ENCODE measurements at places on chromosomes 2 and 18.

- peaks cover 34% of the 10 kb centered on the region for H3K4me1 ChIP-seq
- DNase-seq, result no peak
- H3K27me3 ChIP-seq, result no peaks in the 10 kb centered on the region
- H3K27ac ChIP-seq, result no peak overlapping the region
These were observed 37.6 kb upstream of the SPAG16 start for GRCh38 chr2:213246497-213247281.

DNA sequence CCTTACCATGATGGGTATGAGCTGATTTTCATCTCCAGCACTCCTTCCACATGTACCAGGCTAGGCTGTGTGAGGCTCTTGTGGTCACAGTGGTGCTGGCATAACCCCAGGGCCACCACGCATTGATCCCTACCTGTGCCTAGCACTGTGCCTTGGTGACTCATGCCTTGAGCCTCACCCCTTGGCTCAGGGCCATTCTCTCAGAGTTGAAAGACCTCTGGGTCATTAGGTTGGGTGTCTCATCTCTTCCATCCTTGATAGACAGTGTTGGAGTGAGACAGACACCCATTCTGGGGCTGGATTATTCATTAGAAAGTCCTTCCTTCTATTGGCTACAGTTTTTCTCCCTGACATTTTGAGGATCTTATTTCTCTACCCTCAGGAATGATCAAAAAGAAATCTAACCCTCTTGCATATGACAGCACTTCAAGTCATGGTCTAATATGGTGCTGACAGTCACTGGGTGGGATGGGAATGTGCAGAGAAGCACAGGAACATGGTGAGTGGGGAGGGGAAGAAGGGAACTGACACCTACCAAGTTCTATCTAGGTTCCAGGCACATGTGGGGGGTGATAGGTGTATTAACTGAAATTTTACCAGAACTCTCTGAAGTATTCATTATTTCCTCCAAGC is 41.3 kb downstream of the DYSF start:
- no peak for DNase-seq
- H3K36me3 ChIP-seq, result no peaks in the 10 kb centered on the region
- no peaks in the 10 kb centered on the region for H3K27me3 ChIP-seq

GRCh38 chr2:71791501-71792135 is 338.3 kb downstream of the DYSF start:
- no peak overlapping the region for H3K4me3 ChIP-seq
- H3K4me1 ChIP-seq, result no peaks in the 10 kb centered on the region
- H3K27me3 ChIP-seq, result no peaks in the 10 kb centered on the region
- H3K36me3 ChIP-seq, result no peaks in the 10 kb centered on the region
- H3K27ac ChIP-seq, result no peak overlapping the region
- DNase-seq, result no peak

DNA sequence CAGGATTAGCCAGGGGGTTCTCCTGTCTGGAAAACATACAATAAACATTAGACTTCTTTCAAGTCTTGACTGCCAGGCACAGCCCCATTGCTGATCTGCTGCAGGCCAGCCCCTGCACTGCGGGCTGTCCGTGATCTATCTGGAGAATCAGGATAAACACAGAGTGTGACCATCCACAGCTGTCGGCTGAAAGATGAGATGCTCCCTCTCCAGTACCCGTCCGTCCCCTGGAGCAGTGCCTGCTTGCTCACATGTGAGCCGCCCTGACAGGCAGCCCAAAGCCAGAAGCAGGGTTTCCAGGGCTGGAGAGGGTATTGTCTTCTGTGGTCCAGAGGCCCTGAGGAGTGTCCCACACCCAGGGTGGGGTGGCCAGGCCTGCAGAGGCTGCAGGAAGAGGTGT is 46.1 kb upstream of the FOSL2 start:
- DNase-seq, result no peak
- no peak overlapping the region for H3K4me3 ChIP-seq
- H3K4me1 ChIP-seq, result peaks cover 24% of the 10 kb centered on the region
- no peaks in the 10 kb centered on the region for H3K27me3 ChIP-seq
- peak overlapping the region; percentile 42 for H3K27ac ChIP-seq

GRCh38 chr2:39091543-39091942 is 29.3 kb downstream of the SOS1 start:
- peaks cover 24% of the 10 kb centered on the region for H3K4me1 ChIP-seq
- H3K27ac ChIP-seq, result no peak overlapping the region
- no peak overlapping the region for H3K4me3 ChIP-seq
- H3K27me3 ChIP-seq, result no peaks in the 10 kb centered on the region
- H3K36me3 ChIP-seq, result peaks cover 6% of the 10 kb centered on the region
- no peak for DNase-seq

GRCh38 chr2:63189026-63189425 is 138.4 kb downstream of the OTX1 start:
- no peaks in the 10 kb centered on the region for H3K4me1 ChIP-seq
- no peak overlapping the region for H3K27ac ChIP-seq
- DNase-seq, result no peak
- H3K27me3 ChIP-seq, result no peaks in the 10 kb centered on the region
- H3K36me3 ChIP-seq, result no peaks in the 10 kb centered on the region
- H3K4me3 ChIP-seq, result no peak overlapping the region

DNA sequence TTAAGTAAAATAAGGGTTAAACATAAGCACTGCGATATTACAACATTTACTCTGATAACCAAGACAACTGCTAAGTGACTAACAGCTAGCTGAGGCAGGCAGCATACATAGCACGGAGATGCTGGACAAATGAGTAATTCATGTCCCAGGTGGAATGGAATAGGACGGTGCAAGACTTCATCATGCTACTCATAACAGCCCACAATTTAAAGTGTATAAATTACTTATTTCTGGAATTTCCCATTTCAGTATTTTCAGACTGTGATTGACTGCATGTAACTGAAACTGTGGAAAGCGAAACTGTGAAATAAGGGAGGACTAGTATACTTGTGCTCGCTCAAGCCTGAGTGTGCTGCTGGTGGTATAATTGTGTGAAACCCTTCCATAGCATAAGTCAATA is 12.9 kb downstream of the IER3IP1 start:
- no peak for DNase-seq
- no peaks in the 10 kb centered on the region for H3K36me3 ChIP-seq
- H3K27me3 ChIP-seq, result no peaks in the 10 kb centered on the region
- no peak overlapping the region for H3K27ac ChIP-seq
- no peak overlapping the region for H3K4me3 ChIP-seq

DNA sequence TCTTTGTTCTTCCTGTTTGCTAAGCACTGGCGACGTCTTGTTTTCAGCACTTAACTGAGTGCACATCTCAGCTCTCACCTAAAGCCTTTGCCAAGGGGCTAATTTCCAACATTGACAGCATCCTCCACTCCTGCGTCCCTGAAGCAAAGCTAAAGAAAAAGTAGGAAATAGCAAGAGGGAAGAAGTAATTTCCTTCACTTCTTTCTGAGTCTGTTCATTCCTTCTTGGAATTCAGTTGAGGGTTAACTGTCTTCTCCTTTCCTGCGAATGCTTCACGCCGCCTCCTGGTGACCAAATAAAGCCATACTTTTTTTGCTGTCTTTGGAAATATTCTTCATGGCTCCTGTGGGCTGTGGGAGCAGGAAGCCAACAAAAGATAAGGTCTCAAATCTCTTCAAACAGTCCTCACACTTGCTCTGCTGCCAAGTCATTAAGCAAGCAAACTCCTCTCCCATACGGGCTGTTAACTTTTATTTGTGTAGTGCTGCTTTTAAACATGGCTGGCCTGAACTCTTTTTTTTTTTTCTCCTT is 100.9 kb downstream of the DPP10 start:
- H3K4me1 ChIP-seq, result no peaks in the 10 kb centered on the region
- H3K27ac ChIP-seq, result peak overlapping the region; percentile 30
- no peaks in the 10 kb centered on the region for H3K27me3 ChIP-seq
- H3K36me3 ChIP-seq, result no peaks in the 10 kb centered on the region
- no peak overlapping the region for H3K4me3 ChIP-seq

GRCh38 chr2:1754461-1755170 is 10.3 kb upstream of the PXDN start:
- H3K4me1 ChIP-seq, result no peaks in the 10 kb centered on the region
- no peaks in the 10 kb centered on the region for H3K27me3 ChIP-seq
- DNase-seq, result no peak
- no peak overlapping the region for H3K27ac ChIP-seq
- no peak overlapping the region for H3K4me3 ChIP-seq

DNA sequence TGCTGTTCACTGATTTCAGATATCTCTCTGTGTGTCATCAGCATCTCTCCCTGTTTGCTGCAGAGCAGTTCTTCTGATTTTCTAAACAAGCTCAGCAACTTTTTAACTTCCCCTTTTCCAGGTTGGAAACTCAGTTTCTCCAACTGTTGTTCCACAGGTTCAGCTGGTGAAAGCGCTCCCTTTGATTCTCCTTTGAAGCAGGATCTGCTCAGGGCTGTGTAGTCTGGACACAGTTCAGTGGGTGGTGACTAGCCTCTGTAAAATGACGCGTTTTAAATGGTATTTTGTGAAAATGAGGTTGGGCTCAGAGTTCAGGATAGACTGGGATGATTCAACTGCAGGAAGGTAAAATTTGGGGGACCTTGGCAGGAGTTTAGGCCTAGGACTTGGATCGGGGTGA is 106.3 kb downstream of the TRIM43 start:
- no peak overlapping the region for H3K27ac ChIP-seq
- no peaks in the 10 kb centered on the region for H3K36me3 ChIP-seq
- H3K4me1 ChIP-seq, result no peaks in the 10 kb centered on the region
- H3K4me3 ChIP-seq, result no peak overlapping the region
- no peaks in the 10 kb centered on the region for H3K27me3 ChIP-seq

- H3K4me3 ChIP-seq, result no peak overlapping the region
- no peaks in the 10 kb centered on the region for H3K4me1 ChIP-seq
- no peaks in the 10 kb centered on the region for H3K36me3 ChIP-seq
- no peak for DNase-seq
- no peaks in the 10 kb centered on the region for H3K27me3 ChIP-seq
- H3K27ac ChIP-seq, result no peak overlapping the region
These were observed 1002.3 kb downstream of the TDRD15 start for GRCh38 chr2:22126106-22126505.

DNA sequence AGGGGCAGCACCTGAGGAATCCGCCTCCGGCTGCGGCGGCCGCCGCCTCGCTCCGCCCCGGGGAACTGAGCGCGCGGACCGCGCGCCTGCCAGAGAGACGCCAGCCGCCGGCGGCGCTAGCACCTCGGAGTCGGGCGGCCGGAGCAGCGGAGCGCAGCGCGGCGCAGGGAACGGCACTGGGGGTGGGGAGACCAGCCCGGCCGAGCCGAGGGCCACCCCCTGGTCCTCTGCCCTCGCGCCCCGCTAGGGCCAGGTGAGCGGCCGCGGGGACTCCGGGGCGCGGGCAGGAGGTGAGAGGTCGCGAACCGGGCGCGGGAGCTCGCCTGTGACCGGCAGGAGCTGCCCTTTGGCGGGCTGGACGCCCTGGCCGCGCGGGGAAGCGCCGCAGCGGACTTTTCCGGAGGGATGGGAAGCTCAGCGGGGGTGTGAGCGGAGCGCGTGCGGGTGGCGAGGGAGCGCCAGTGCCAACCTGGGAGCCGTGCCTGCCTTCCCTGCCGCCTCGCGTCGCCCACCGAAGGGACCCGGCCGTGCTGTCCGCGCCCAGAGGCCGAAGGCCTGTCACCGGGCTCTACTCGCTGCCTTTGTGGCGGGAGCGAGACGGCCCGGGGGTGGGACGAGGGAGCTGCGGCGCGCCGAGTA is at the start of gene GREB1L:
Gene GREB1L (plus strand): TSS at position 92 of the 639 bp plus-strand sequence. CDS start 141,287 bp downstream, outside the sequence.
- peaks cover 16% of the 10 kb centered on the region for H3K27me3 ChIP-seq
- no peaks in the 10 kb centered on the region for H3K36me3 ChIP-seq
- H3K4me3 ChIP-seq, result peak within 1 kb of the TSS; percentile 26
- H3K4me1 ChIP-seq, result peaks cover 15% of the 10 kb centered on the region
- DNase-seq, result no peak

GRCh38 chr2:192148241-192148619 is 46.5 kb downstream of the TMEFF2 start:
- no peak for DNase-seq
- no peaks in the 10 kb centered on the region for H3K36me3 ChIP-seq
- no peak overlapping the region for H3K27ac ChIP-seq
- H3K27me3 ChIP-seq, result no peaks in the 10 kb centered on the region

DNA sequence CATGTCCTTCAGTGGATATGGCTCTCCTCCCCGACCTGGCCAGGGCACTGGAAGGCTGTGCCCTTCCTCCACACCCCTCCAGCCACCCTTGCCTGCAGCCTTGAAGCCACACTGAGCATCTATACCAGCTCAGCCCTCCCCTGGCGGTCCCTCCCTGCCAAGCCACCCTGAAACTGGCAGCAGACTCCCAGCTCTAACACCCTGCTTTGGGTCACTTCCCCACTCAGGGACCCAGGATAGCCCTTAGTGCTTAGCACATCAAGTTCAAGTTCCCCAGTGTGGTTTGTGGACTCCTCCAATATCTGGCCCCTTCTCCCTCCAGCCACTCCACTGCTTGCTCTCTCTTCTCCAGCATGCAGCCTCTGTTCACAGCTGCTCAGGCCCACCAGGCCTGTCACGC is 89.4 kb downstream of the TNS1 start:
- peak overlapping the region; percentile 95 for H3K27ac ChIP-seq
- H3K4me3 ChIP-seq, result no peak overlapping the region
- DNase-seq, result no peak
- peaks cover 97% of the 10 kb centered on the region for H3K4me1 ChIP-seq
- H3K27me3 ChIP-seq, result no peaks in the 10 kb centered on the region

- no peaks in the 10 kb centered on the region for H3K27me3 ChIP-seq
- H3K4me3 ChIP-seq, result peak overlapping the region; percentile 75
- H3K4me1 ChIP-seq, result peaks cover 13% of the 10 kb centered on the region
- DNase-seq, result no peak
- H3K36me3 ChIP-seq, result no peaks in the 10 kb centered on the region
These were observed 694 bp upstream of the HPCAL1 start for GRCh38 chr2:10301941-10302478.

GRCh38 chr2:36780231-36780839 is 83.8 kb downstream of the VIT start:
- no peaks in the 10 kb centered on the region for H3K27me3 ChIP-seq
- H3K36me3 ChIP-seq, result no peaks in the 10 kb centered on the region
- no peak overlapping the region for H3K4me3 ChIP-seq
- DNase-seq, result no peak
- H3K27ac ChIP-seq, result no peak overlapping the region

DNA sequence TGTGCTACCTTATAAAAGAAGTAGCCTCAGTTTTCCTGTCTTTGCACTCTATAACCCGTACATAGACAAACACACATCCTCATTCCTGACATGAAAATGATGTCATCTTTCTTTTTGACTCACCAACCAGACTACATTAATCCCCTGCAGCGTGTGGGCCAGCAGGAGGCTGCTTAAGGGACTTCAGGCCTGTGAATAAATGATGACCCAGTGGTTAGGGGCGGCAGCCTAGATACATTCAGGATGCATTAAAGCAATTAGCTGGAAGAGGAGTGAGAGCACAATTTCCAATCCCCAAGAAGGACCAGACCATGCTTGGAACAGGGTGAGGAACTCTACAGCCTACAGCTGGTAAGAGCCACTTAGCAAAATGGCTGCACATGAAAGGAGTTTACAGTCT is 57.3 kb upstream of the KLF7 start:
- H3K36me3 ChIP-seq, result no peaks in the 10 kb centered on the region
- no peaks in the 10 kb centered on the region for H3K27me3 ChIP-seq
- H3K4me3 ChIP-seq, result no peak overlapping the region
- no peak overlapping the region for H3K27ac ChIP-seq

- DNase-seq, result no peak
- H3K36me3 ChIP-seq, result no peaks in the 10 kb centered on the region
These were observed 593.9 kb upstream of the ZNF804A start for GRCh38 chr2:184004289-184004947.

All from esophagus squamous epithelium (tissue), 5 donors.